ENCODE measurements at places on chromosomes 6 and 20. TPM values are rescaled to one million over a fixed set of nuclear protein-coding genes. Genes with fewer than 3 reads are reported as not detected.

Gene PSORS1C2
- not detected for total RNA-seq

Gene CD83
- total RNA-seq = 10.0 TPM

Gene CST2
- total RNA-seq = not detected

Gene AIF1
- 177 TPM for total RNA-seq

Gene FAM83B
- not detected for total RNA-seq

Gene XKR7
- 0.03 TPM for total RNA-seq

Measured in activated CD8-positive, alpha-beta T cell treated with anti-CD3 and anti-CD28 coated beads, Interleukin-2, amount 10 ng/mL, durations not matched to agents 7 days and 5 days (primary cell).